ENCODE measurements at places on chromosomes 1 and 21.

DNA sequence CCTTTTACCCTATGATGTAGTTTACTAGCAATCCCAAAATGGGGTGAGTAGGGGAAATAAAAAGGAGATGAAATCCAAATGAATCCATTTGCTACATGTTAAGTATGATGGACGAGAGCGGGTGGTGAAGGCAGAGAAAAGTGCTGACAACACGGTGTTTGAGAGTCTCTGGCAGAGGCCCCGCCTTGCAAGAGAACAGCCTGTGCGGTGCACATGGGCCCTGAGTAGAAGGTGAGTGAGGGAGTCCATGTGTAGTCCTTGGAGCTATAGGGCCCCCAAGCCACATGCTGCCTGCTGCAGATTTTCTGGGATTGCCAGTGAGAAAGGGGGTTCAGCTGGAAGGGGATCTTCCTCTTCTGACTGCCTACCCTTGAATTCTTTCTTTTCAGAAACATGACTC, 177.1 kb downstream of the TNR start:
- DNase-seq = no peak

DNA sequence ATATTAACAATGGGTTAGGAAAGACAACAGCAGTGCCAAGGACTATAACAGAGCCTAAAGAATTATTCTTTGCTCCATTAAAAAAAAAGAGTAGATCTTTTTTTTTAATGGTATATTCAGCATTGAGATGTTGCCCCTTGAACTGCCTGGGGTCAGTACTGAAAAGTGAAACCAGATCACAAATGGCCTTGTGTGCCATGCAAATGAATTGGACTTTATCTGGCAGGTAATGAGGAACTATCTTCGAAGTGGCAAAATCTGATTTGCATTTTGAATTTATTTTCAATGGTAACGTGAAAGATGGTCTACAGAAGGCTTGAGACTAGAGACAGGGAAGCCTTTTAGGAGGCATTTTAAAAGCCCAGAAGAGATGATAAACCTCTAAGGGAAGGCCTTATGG, 21.4 kb upstream of the PKN2 start:
- no peak for DNase-seq

- DNase-seq = peak; percentile 57
Measured at GRCh38 chr1:163069142-163069541, at the start of gene RGS4. RGS4 (plus strand) TSS chr1:163069361; CDS start chr1:163069485, 124 bp downstream.

DNA sequence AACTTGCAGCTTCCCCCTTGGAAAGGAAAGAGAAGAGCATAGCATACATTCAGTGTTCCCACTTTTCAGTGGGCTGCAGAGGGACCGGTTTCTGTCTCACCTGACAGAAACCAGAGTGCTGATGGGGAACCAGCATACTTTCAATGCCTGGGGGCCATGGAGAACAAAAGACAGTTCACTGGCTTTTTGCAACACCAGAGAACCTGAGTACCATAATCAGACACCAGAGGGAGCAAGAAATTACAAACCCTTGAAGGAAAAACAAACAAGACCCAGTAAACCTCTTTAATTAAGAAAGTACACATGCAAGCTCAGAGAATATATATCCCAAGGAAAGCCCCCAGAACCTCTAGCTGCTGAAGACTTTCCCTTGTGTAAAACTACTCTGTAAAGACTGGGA, 51.1 kb downstream of the CSMD2 start:
- DNase-seq = no peak

DNA sequence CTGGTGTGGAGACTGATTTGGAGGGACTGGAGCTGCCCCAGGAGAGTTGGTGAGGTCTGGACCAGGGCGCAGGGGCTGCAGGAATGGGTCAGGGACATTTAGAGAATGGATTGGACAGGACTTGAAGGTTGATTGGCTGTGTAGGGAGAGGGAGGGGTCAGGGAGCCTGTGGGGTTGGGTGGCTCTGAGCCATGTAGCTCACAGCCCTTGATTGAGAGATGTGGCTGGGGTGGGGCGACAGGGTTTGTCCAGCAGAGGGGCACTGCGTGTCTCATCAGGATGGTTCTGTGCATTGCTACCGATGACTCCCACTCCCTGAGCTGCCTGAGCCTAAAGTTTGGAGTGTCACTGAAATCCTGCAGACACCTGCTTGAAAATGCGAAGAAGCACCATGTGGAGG, 12.1 kb downstream of the AZIN2 start:
- no peak for DNase-seq

DNA sequence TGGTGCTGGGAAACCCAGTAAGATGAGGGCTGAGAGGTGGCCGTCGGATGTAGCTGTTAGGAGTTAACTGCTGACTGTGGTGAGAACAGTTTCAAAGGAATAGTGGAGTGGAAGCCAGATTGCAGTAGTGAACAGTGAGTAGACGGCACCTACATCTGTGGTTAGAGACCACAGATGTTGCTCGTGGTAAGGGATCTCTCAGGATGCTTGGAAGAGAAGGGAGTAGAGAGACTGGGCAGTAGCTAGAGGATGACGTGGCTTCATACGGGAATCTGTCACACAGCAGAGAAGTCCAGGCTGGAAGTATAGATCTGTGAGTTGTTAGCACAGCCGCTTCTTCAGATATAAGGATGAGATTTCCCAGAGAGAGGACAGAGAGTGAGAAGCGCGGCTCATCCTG, 7.8 kb upstream of the ARTN start:
- DNase-seq = no peak

DNA sequence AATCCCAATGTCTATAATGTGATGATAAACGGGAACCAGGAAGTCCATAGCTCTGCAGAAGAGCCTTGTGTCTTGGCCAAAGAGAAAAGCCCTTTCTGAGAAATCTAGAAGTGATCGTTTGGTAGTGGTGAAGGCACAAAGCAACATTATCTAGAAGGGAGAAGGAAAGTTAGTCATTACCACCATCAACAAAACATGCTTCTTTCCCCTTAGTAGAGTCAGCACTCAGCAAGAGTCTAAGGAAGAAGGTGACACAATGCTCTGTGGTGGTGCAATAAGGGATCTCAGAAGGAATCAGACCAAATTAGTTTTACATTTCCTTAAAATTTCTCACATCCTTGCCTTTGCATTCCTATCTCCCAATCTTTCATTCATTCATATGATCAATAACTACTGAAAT, 134.4 kb upstream of the PRDX6 start:
- no peak for DNase-seq

DNA sequence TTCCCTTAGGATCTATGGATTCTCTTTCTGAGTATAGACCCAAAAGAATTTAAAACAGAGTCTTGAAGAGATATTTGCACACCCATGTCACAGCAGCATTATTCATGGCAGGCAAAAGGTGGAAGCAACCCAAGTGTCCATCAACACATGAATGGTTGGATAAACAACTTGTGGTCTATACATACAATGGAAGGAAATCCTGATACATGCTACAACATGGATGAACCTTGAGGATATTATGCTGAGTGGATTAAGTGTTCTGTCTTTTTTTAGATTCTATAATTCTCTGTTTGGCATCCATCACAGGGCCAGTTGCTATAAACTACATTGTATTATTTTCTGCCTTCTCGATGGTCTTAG, 39.8 kb downstream of the PTPN14 start:
- no peak for DNase-seq
